ENCODE measurements at places on chromosomes 13 and 19. TPM values are rescaled to one million over a fixed set of nuclear protein-coding genes. Genes with fewer than 3 reads are reported as not detected.

DNA sequence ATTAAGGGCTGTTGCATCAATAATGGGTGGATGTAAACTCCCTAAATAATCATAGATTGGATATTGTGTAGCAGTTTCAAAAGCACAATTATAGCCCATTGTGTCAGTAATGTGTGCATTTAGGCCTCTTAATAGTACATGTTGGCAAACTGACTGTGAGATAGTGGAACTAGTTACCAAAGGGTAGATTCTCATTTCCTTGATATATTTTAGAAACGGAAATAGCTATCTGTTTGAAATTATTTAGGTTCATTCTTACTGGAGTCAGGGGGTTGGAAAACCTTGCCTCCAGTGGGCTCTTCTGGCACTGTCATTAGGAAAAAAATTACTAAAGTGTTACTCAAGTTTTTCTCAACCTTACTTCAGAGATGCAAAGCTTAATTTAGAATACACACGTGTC lies 1074.9 kb downstream of the PCDH17 start:
- no peak for DNase-seq

DNA sequence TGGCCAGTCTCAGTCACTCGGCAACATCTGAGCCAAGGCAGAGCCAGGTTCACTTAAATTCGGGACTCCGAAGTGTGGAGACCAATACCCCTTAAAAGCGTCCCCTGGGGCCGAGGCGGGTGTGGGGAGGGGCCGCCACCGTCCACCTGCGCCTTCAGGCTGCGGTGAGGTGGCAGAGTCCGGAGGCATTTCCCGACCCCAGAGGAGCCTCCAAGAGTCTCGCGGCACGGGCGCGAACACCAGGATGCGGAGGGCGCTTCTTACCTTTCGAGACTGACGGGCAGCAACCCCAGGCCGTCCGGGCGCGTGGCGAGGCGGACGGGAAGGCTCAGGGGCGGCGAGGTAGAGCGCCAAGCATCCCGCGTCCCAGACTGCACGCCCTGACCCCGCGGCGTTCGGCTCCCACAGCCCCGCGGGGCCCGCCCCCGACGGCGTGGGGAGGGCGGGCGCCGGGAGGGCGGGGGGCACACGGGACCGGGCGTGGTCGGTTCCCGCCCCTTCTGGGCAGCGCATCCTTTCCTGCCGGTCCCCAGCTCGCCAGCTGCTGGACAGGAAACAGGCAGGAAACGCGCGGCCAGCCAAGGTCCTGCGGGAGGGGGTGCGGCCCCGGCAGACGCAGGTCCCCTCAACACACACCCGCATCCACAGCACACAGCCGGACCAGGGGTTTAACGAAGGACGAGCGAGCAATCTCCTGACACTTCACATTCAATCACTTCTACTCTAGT lies at the start of gene THSD1:
TSS of gene THSD1 (minus strand) at position 406 of the 728 bp plus-strand sequence. CDS start 3,572 bp downstream, outside the sequence.
- no peak for DNase-seq

The DPF1 gene
- total RNA-seq, result 0.78 TPM

GRCh38 chr19:3068071-3068470 lies 5.8 kb upstream of the TLE5 start:
- DNase-seq, result no peak

- no peak for DNase-seq
These were observed 464.6 kb downstream of the FGF9 start for GRCh38 chr13:22135446-22135845.

DNA sequence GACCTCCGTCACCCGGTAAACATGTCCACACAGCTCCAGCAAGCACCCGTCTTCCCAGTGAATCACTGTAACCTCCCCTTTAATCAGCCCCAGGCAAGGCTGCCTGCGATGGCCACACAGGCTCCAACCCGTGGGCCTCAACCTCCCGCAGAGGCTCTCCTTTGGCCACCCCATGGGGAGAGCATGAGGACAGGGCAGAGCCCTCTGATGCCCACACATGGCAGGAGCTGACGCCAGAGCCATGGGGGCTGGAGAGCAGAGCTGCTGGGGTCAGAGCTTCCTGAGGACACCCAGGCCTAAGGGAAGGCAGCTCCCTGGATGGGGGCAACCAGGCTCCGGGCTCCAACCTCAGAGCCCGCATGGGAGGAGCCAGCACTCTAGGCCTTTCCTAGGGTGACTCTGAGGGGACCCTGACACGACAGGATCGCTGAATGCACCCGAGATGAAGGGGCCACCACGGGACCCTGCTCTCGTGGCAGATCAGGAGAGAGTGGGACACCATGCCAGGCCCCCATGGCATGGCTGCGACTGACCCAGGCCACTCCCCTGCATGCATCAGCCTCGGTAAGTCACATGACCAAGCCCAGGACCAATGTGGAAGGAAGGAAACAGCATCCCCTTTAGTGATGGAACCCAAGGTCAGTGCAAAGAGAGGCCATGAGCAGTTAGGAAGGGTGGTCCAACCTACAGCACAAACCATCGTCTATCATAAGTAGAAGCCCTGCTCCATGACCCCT lies 9.0 kb upstream of the CEACAM5 start:
- no peak for DNase-seq

GRCh38 chr19:8355631-8356402 lies 8.1 kb upstream of the ANGPTL4 start:
- DNase-seq, result no peak

GRCh38 chr13:50094615-50095293 lies 79.5 kb downstream of the KCNRG start:
- no peak for DNase-seq

- no peak for DNase-seq
These were observed 12.4 kb downstream of the GRIN2D start for GRCh38 chr19:48405850-48406249.

GRCh38 chr13:44542361-44542760 lies 33.8 kb downstream of the TSC22D1 start:
- DNase-seq, result no peak

DNA sequence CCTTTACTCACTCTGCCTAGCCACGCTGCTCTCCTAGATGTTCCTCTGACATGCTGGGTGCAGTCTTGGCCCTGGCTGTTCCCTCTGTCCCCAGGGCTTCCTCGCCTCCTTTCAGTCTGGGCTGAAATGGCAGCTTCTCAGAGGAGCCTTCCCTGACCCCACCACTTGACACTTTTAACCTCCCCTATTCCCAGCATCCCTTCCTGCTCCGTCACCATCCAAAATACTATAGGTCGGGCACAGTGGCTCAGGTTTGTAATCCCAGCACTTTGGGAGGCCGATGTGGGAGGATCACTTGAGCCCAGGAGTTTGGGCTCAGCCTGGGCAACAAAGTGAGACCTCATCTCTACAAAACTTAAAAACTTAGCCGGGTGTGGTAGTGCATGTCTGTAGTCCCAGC lies 2.6 kb downstream of the FAM187B start:
- no peak for DNase-seq

DNA sequence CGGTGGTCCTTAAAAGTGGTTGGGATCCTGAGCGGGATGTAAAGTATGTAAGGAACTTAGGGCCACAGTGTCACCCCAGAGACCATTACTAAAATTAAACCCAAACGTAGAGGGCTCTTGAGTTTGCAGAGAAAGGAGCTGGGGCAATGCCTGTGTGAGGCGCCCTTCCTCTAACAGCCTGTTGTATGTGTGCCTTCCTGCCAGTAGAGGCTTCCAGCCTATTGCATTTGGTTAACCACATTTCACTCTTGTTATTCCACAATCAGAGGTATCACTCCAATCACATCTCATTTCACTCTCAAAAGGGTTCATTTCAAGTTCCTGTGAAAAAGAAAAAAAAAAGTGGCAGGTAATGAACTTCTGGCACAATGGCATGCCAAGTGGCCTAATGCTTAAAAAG lies 29.4 kb downstream of the DIAPH3 start:
- no peak for DNase-seq

The RUBCNL gene
- total RNA-seq, result not detected

The IL11 gene
- 0.37 TPM for total RNA-seq

Data from CD8-positive, alpha-beta memory T cell (primary cell).